Memory B cell (primary cell): ENCODE measurements at places on chromosomes 2 and 18.

GRCh38 chr18:36667811-36668210 is 161.0 kb downstream of the TPGS2 start:
- no peak for DNase-seq

DNA sequence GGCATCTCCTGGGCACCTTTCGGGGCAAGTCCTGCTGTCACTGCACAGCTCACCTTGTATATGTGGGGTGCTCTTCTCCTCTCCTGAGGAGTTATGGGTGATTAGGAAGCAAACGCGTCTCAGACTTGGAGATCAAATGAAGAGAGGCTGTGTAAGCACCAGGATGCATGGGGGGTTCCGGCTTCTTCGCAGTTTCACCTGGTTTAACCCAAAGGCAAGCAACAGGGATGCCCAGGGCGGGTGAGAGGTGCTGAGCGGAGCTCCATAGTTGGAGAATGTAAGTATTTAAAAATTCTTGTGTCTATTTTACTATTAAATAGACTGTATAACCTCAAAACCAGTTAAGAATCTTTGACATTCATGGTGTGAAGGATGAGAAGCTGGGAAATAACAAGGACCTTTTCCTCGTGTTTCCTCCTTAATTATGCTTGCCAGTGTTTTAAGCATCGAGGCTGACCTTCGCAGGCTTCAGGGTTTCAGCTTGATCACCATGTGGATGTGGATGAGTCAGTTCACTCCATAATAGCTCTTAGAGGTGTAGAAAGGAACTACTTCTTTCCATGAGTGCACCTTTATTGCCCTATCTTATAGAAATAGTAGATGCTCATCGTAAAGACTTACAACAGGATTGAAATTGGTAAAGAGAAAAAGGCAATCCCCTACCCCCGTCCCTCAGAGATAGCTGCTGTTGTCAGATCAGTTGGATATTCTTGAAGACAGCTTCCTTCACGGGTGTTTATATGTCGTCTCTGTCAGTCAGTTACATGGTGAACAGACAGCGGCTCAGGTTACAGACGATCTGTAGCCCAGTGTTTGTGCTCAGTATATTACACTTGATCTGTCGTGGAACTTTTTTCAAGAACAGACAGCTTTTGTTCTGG is 201.1 kb downstream of the AGAP1 start:
- DNase-seq = no peak

DNA sequence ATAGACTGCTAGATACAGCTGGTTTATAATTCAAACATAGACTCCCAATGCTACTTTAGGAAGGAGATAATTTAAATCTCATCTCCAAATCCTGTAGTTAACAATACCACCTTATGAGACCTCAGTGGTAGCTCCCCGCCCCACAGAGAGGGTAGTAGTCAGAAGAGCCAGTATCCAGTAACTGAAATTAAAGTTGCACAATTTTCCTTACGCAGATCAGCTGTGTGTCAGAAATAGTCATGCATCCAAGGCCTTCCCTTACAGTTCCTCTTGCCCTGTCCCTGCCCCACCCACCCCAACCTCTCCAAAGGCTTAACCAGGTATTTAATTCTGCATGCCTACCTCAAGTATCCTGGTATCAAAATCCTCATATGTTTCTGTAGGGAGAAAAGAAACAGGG is 15.5 kb downstream of the MRPS5 start:
- DNase-seq = no peak

DNA sequence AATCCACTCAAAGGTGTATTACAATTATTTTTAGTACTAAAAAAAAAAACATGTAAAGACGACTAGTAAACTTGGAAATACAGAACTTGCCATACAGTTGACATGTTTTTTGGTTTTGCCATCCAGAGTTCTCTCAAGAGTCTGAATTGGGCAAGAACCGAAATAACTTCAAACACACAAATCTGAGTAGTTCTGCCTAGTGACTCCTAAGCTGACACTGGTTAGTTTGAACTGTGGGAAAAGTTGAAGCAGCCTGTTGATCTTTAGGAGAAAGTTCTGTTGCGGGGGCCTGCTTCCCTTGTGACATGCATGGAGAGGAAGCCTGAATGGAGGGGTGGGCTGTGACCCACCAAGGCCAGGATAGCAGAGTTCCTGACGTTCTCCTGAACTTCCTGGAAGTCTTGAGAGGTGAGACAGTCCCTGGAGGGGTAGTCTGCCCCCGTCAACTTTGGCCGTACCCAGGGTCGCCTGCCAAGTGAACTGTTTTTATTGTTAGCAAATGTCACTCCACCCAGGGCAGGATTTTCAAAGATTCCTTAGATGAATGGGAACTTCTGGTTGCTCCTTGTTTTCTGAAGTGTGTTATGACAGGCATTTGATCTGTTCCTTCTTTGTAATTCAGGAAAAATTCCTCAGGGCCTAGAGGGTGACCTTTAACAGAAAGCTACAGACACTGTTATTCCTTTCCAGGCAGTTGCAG is 85.6 kb upstream of the SPTBN1 start:
- DNase-seq = no peak

- no peak for DNase-seq
Observed at GRCh38 chr2:240806006-240806405, 14.0 kb downstream of the KIF1A start.

- DNase-seq = no peak
Observed at GRCh38 chr2:38743672-38744398, 7.3 kb downstream of the SRSF7 start.

- no peak for DNase-seq
Observed at GRCh38 chr2:149021761-149022160, 16.7 kb upstream of the LYPD6B start.

DNA sequence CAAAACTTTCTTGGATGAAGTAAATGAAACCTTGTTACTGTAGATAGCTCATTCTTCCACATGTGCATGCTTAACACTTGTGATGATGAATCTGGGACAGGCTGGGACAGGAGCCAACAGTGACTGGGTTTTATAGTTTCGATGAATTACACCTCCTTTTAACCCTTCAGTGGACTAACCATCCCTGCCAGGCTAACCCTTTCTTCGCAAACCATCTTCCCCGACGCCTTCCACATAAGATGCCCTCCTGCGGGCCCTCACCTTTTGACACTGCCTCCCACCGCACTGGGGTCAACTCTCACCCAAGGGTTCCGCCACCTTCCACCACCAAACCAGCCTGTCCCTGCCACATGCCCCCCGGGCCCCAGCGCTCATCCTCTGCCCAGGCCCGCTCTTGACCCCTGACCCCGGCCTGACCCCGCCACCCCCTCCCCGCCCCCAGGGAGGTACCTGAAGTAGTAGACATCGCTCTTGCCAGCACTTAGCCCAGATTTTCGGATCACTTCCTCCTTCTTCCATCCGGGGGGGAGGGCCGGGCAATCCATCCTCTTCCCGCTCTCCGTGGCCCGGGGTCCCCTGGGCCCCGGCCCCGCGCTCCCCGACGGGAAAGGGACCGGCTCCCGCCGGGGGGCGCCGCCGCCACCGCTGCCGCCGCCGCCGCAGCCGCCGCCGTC is 764 bp downstream of the MBD2 start:
- DNase-seq = peak; percentile 24

GRCh38 chr18:23384778-23385736 is 68.0 kb upstream of the RIOK3 start:
- no peak for DNase-seq

- DNase-seq = no peak
Observed at GRCh38 chr2:53252115-53252514, 515.5 kb upstream of the CHAC2 start.

GRCh38 chr2:157523270-157524247 is 79.7 kb upstream of the CYTIP start:
- DNase-seq = peak; percentile 6

GRCh38 chr2:56047136-56047535 is 123.6 kb upstream of the EFEMP1 start:
- DNase-seq = no peak

- DNase-seq = no peak
Observed at GRCh38 chr2:219289195-219289536, 10.0 kb downstream of the DNAJB2 start.

- no peak for DNase-seq
Observed at GRCh38 chr2:186968277-186968676, 119.3 kb upstream of the ZSWIM2 start.

GRCh38 chr2:86258106-86258505 is 58.8 kb downstream of the MRPL35 start:
- no peak for DNase-seq

GRCh38 chr2:150426315-150426714 is 61.2 kb downstream of the RND3 start:
- no peak for DNase-seq

DNA sequence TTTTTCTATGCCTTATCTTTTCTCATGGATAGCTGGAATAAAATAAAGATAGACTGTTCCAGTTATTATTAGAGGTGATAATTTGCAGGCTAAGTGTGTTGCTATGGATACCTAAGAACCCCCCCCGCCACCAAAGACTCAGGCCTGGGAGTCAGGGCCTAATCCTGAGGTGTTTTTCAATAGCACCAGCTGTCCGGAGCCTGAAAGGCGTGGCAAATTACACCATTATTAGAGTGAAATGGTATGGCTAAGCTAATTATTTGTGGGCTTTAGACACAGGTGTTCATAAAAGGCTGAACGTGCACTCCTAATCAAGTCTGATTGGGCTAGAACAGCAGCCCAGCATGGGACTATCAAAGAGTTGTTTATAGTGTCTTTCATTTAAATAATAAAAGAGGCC is 293.2 kb upstream of the DCC start:
- DNase-seq = no peak

- DNase-seq = no peak
Observed at GRCh38 chr2:12791906-12792305, 75.2 kb downstream of the TRIB2 start.

GRCh38 chr18:7170292-7170691 is 52.7 kb upstream of the LAMA1 start:
- DNase-seq = no peak

- no peak for DNase-seq
Observed at GRCh38 chr2:134706587-134707329, 12.0 kb downstream of the TMEM163 start.

GRCh38 chr18:43236921-43237320 is 40.4 kb downstream of the SYT4 start:
- no peak for DNase-seq

GRCh38 chr2:65613968-65614555 is 181.7 kb upstream of the SPRED2 start:
- DNase-seq = no peak

DNA sequence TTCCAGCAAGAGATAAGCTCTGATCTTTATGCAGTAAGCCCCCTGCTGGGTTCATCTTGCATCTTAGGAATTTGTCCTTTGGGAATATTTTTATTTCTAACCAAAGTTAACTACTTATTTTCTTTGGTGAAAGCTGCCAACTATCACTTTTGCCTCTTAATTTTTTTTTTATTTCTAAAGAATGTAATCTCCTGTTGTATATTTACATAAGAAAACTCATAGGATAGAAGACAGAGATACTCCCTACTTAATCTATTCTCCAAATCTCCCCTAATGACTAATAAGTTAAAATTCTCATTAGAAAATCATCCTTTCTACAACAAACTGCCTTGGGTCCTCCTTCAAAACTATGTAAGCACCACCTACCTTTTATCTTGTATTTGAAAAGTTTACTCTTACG is 612.2 kb upstream of the SLC39A10 start:
- DNase-seq = no peak

- no peak for DNase-seq
Observed at GRCh38 chr2:171185941-171186340, 25.2 kb upstream of the TLK1 start.

GRCh38 chr2:107362993-107363392 is 463.7 kb upstream of the RGPD4 start:
- DNase-seq = no peak

GRCh38 chr2:174682578-174683391 is 81.5 kb downstream of the CHRNA1 start:
- DNase-seq = peak; percentile 26

- DNase-seq = peak; percentile 56
Observed at GRCh38 chr2:216081487-216082116, at the start of the genes PECR and TMEM169. Gene PECR, minus strand, starts transcription at chr2:216081809. Its CDS starts 68 bp downstream, at chr2:216081741. Gene TMEM169, plus strand, starts transcription at chr2:216081919. Its CDS starts 14,045 bp downstream, at chr2:216095964.

DNA sequence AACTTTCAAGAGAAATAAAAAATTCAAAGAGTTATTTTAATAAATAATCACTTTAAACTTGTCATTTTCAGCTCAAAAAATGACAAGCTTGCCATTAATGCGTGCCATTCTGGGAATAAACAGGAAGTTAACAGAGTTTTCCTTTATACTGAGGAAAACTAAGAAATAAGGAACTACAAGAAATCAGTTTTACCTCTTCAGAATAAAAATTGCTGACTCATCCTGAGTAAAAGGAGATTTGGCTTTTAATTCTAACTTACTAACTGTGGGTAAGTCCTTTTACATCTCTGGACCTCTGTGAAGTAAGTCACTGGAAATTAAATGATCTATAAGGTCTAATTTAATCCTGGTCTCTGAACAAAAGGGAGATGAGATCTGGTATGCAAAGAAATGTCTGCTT is 16.1 kb downstream of the CEBPZ start:
- no peak for DNase-seq

DNA sequence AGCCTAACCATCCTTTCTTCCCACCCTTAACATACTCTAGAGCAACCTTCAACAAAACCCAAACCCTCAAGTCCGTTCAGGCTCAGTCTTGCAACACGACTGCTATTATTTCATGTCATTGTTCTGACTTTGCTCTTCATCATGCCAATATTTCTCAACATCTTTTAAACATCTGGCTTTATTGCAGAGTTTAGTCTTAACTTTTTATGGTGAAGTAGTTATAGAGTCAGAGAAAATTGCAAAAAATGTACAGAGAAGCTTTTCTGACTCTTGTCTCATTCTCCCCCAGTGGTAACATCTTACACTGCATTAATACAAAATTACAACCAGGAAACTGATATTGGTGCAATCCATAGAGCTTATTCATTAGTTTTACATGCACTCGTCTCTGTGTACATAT is 3.9 kb downstream of the MARCO start:
- DNase-seq = no peak

DNA sequence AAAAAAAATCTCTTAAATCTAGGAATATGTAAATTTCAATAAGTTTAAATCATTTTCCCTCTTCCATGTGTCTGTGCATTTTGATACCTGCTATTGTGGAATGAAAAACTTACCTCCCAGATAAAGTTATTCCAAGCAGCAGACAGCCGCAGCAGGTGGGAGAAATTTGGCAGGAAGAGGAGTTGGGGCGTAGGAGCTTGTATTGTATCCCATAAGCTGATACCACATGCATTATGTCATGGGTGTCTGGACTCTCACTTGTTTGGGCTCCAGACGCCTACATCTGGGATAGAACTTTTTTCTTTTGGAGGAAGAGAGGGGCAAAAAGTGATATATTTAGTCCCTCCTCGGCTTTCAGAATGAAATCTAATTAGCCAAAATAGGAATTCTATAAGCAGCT is 59.3 kb upstream of the TCF4 start:
- DNase-seq = no peak

GRCh38 chr18:6627645-6628044 is 101.9 kb upstream of the ARHGAP28 start:
- DNase-seq = no peak

GRCh38 chr2:27587025-27587424 is 4.2 kb downstream of the ZNF512 start:
- no peak for DNase-seq

- DNase-seq = no peak
Observed at GRCh38 chr2:218990052-218990451, 3.2 kb downstream of the CRYBA2 start.
